ENCODE measurements at places on chromosomes 16 and 17. TPM values are rescaled to one million over a fixed set of nuclear protein-coding genes. Genes with fewer than 3 reads are reported as not detected.

- no peak for DNase-seq
Measured at GRCh38 chr16:48870141-48870540, 260.2 kb upstream of the N4BP1 start.

DNA sequence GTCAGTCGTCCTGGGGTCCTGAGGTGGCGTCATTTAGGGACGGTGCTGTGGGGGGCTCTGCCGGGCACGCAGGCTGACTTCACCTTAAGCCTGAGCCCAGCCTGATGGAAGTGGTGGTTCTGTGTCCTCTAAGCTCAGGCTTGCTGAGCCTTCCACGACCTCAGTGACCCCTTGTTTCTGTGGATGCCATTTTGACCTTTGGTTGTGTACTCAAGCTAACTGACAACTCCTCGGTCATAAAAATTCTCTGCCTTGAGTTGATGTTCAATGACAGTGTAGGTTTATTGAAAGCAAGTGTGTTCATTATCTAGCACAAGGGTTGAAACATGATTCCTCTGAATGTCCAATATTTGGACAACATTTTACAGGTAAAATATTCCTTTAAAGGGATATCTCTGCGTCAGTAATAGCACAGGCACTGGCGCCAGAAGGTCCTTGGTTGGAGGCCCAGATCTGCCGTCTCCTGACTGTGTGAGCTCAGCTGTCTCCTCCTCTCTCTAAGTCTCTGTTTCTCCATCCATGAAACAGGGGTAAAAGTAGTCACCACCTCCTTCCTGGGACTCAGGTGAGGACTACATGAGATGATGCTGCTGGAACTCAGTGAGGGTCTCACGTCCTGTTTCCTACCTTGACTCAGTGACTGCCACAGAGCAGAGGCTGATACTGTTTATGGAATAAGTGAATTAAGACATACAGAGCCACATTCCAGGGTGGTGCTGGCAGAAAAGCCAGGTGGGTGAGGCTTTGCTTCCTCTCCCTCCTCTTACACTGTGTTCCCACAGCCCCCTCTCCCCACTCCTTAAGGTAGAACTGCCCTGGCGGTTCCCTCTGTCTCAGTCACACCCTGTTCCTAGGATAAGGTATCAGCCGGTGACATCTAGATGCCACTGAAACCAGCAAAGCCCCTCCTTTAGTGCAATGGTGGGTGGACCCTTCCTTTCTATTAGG lies 75.7 kb downstream of the IRF8 start:
- DNase-seq, result peak; percentile 84

GRCh38 chr17:72122765-72123529 lies 2.1 kb downstream of the SOX9 start:
- DNase-seq, result no peak

DNA sequence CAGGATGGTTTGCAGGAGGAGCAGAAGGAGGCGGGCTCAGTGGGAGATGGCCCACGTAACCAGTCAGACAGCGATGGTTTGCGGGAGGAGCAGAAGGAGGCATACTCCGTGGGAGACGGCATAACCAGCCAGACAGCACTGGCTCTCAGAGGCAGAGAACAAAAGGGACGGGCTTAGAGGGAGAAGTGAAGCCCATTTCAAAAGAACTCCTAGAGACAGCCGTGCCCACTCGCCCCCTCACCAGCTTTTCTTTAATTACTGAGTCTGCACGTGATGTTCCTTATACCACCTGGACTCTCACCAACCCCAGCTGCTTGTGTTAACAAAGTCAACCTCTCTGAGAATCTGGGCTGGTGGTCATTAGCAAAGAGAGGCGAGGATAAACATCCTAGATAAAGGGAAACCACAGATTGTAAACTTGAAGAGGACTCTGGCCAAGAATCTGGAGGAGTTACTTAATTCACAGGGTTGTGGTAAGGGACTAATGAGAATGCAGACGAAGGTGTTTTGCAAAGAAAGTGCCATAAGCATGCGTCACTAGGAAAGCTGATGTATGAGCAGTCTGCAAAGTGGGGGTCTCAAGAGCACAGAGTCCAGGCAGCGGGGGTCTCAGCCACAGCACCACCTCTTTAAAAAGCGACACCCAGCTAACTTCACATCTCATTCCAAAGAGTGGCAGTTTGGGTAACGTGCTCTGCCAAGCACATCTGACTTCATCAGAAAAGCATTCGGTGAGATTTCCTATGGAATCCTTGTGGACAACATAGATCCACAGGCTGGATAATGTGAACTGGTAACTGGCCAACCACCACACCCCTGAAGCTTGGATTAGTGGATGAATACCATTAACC lies 51.7 kb downstream of the NXN start:
- DNase-seq, result peak; percentile 99

GRCh38 chr17:77863814-77864161 lies 94.7 kb upstream of the TNRC6C start:
- no peak for DNase-seq

GRCh38 chr16:75389096-75389690 lies 44.1 kb downstream of the CFDP1 start:
- no peak for DNase-seq

GRCh38 chr17:72872396-72872795 lies 220.1 kb downstream of the SLC39A11 start:
- no peak for DNase-seq

DNA sequence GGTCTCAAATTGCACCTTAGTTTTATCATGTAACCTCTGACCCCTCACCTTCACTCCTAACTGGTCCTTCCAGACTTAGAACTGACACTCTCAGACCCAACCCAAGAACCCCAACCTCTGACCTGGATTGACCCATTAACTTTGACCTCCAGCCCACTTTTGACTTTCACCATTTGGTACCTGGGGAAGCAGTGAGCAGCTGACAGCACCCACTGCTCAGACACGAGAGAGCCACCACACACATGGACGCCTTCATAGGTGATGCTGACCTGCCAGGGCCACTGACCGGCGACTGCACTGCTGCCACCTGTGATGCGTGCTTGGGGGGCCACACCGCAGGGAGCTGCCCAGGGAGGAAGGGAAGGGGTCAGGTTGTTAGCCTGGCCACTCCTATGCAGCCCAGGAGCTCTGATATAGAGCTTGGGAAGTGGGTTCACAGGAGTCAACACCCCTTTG lies 2.5 kb downstream of the PRSS8 start:
- no peak for DNase-seq

- DNase-seq, result no peak
Measured at GRCh38 chr16:31080035-31080629, 5.9 kb downstream of the ZNF646 start.

DNA sequence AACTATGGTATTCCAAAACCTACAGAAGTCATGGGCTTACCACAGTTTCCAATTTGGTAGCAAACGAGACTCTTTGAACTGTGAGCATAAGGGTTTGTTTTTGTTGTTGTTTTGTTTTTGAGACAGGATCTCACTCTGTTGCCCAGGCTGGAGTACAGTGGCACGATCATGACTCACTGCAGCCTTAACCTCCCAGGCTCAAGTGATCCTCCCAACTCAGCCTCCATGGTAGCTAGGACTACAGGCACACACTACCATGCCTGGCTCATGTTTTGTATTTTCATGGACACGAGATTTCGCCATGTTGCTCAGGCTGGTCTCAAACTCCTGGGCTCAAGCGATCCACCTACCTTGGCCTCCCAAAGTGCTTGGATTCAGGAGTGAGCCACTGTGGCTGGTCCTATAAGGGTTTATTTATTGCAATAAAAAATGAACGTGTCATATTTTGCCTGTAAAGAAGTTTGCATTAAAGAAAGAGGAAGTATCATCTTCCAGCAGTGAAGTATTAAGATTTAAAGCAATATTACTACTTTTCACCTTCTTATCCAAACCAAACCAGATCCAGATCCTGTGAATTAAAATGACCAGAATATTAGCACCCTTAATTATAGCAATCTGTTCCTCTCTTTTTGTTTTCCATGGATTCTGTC lies 37.2 kb downstream of the KCNJ2 start:
- DNase-seq, result no peak

DNA sequence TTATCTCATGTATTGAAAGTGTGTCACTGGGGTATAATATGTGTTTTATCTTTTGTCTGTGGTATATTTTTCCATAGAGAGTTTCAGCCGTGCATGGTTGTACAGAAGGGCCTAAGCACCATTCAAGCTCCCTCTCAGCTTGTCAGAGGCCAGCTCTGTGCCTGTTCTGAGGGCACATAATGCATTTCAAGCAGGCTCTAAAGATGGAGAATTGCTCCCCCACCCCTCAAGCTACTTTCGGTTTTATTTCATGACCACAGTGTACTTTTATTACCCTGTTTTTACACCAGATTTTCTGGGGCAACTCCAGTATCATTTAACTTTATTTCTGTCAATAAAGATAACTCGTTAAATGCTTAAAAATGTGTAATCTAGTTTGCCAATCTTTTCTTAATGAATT lies 131.7 kb downstream of the SHISA6 start:
- no peak for DNase-seq

GRCh38 chr17:9336817-9337216 lies 238.8 kb downstream of the STX8 start:
- no peak for DNase-seq

GRCh38 chr16:66315210-66315825 lies 51.2 kb upstream of the CDH5 start:
- DNase-seq, result peak; percentile 68

- no peak for DNase-seq
Measured at GRCh38 chr16:82264756-82265155, 94.7 kb upstream of the MPHOSPH6 start.

DNA sequence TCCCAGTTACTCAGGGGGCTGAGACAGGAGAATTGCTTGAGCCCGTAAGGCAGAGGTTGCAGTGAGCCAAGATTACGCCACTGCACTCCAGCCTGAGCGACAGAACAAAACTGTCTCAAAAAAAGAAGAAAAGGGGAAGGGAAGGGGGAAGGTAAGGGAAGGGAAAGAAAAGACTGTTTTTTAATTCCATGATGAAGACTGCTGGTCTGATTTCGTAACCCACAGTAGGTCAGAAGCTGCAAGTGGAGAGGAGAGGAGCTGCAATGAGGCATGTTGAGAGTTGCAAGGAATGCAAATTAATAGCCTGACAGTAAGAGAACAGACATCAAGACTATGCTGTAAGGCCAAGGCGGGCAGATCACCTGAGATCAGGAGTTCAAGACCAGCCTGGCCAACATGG lies 33.3 kb downstream of the HELZ start:
- peak; percentile 69 for DNase-seq

- no peak for DNase-seq
Measured at GRCh38 chr16:75209944-75210343, 3.0 kb upstream of the CTRB2 start.

The MMP28 gene
- total RNA-seq, result 0.52 TPM

The TEKT5 gene
- total RNA-seq, result not detected

The ULK2 gene
- 15.3 TPM for total RNA-seq

The DECR2 gene
- 17.5 TPM for total RNA-seq

The TMC7 gene
- total RNA-seq, result 1.1 TPM

The SEZ6L2 gene
- 9.2 TPM for total RNA-seq

The MYCBPAP gene
- total RNA-seq, result 0.30 TPM

Measured in renal cortical epithelial cell (primary cell).